ENCODE measurements at places on chromosomes 5 and 9.

DNA sequence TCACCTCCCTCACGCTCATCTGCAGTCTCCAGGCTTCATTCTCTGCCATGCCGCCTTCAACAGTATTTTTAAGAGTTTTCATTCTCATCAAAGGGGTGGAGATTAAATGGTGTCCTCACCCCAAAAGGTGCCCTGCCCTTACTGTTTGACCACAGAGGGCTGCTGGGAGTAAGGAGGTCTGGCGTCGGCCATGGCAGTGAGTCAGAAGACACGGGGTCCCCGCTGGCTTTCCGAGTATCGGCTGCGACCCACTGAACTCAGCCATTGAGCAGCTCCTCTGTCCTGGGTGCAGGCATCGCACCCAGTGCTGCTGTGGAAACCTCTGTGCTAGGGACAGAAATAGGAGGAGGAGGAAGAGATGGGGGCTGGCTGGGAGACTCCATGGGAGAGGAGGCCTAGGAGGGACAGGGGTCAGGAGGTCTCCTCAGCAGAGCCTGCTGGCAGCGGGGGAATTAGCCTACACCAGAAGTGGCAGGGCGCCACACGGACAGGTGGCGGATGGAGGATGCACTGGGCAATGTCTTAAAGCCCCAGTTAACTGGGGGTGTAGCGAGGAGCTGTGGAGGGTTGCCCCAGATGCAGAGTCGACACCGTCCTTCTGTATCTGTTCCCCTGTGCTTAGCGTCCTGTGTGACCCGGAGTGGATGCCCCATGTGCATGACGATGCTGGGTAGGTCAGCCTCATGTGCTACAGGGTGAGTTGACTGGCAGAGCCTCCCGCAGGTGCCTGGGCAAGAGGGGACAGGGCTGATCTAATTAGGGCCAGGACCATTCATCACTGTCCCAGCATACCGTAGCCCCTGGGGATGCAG lies 15.4 kb upstream of the PLEKHG4B start:
- DNase-seq = no peak

DNA sequence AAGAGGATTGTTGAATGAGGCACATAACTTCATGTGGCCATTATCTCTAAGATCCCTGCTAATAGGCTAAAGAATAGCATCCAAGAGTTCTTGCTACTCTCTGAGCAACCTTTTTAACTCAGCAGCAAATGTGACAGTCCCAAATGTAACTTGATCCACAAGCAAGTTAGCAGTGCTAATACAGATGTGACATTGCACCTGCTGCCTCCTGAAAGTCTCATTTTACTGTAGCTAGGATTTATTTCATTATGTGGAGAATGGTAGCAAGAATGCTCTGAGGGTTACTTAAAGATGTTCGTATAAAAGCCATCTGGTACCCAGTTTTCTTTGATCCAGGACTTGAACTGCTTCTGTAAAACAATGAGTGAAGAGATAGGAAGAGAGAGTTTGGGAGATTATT lies 45.8 kb downstream of the CDH10 start:
- no peak for DNase-seq

DNA sequence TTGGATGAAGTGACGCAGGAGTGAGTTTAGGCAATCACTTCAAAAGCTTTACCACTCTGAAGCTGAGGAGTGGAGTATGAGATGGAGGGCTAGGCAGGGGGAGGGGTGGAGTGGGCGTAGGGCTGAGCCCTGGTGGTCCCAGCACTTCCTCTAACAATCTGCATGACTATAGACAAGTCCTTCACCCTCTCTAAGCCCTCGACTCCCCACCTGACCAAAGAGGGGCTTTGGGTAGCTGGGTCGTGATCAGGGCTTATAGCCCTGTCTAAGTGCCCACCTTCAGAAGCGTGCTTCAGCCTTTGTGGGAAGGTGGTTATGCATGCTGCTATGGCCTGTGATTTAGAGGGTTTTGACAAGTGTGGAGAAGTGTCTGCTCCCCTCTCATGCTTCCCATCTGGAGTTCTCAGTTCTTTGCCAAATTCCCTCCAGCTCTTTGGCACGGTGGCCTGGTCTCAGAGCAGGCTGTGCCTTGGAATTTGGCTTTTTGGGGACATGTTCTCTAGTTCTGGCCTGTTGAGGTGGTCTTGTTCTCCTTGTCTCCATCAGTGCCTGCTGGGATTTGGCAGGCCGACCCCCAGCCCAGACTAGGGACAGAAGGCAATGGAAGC lies 53.0 kb downstream of the ACTBL2 start:
- DNase-seq = no peak

DNA sequence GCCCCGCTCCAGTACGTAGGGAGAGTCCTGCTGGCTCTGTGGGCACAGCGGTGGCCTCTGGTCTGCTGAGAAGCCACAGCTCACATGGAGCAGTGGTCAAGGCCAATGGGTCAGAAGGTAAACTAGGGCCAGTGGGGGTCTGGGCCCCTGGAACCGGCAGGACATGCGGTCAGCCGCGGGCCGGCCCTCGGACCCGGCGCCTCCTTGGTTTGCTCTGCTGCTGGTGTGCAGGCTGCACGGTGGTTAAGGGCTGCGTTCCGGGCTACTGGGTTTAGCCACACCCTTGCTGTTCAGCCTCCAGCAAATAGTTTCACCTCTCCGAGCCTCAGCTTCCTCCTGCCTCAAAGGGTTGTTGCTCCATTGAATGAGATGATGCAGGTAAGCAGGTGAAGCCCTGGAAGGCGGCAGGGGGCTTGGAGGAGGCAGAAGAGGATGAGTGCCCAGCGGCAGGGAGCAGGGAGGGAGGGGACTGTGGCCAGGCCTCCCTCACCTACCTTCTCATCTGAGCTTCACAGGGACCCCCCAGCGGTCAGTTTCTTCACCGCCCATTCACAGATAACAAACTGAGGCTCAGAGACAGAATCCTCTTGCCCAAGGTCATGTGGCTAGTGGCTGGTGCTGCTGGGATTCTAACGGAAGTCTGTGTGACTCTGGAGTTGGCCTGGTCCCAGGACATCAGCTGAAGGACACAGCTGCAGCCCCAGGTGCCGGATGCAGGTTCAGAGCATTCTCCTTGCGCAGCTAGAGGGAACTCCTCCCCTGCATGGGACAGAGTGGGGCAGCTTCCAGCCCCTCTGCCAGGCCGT lies 3.7 kb upstream of the COL5A1 start:
- DNase-seq = no peak

- DNase-seq = no peak
These were observed 401.6 kb downstream of the TMEM232 start for GRCh38 chr5:110324876-110325275.

- peak; percentile 79 for DNase-seq
These were observed 456 bp downstream of the KDM3B start for GRCh38 chr5:138352722-138353559.

DNA sequence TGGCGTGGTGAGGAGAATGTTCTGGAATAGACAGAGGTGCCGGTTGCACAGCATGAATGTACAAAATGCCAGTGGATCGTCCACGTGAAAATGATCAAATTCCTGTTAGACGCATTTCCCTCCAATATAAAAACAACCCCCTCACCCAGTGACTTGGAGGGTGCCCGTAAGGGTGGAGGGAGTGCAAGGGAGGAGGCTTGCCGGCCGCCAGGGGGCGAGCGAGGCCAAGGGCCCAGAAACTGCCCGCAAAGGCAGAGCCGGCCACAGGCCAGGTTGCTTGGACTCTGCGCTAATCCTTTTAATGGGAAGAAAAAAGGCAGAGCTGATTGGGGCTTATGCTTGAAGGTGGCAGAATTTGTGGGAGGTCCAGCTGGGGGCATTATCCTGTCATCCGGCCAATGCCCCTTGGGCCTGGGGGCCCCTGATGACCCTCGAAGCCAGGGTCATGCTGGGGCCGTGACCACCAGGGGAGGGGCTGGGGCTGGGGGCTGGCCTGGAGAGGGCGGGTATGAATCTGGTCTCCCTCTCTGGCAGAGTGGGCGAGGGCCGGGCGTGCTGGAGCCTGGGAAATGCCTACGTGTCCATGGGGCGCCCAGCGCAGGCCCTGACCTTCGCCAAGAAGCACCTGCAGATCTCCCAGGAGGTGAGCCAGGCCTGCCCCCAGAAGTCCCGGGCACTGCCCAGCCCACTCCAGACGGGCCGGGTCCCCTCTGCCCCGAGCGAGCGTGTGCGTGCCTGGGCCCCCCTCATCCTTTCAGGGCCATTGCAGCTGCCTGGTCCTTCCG lies 12.0 kb downstream of the GPSM1 start:
- DNase-seq = peak; percentile 41

GRCh38 chr5:57889558-57889957 lies 406.9 kb upstream of the ACTBL2 start:
- DNase-seq = no peak

DNA sequence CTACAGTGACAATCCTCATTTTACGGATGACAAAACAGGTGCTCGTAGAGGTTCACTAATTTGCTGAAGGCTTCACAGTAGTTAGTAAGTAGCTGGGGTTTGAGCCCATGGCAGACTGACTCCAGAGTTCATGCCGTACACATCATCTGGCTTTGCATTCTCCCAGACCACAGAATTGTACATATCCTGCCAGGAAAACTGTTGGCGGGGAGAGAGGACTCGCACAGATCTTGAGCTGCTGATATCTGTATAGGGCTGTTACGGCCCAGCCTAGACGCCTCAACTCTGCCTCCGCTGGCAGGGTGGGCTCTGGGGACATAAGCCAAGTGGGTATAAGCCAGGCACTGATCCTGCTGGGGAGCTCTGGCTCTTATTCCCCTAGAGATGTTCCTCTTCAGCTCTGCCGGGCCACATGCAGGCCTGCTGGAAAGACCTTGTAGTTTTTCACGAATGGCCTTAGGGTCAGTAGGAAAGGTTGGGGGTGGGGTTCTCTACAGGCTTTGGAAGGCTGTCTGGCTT lies 16.3 kb downstream of the LARP1 start:
- no peak for DNase-seq

Measured in CD4-positive, alpha-beta T cell treated with Interleukin-21 for 1 hour (primary cell).